Dermis microvascular lymphatic vessel endothelial cell (primary cell): ENCODE measurements at places on chromosomes 1 and 21. TPM values are rescaled to one million over a fixed set of nuclear protein-coding genes. Genes with fewer than 3 reads are reported as not detected.

DNA sequence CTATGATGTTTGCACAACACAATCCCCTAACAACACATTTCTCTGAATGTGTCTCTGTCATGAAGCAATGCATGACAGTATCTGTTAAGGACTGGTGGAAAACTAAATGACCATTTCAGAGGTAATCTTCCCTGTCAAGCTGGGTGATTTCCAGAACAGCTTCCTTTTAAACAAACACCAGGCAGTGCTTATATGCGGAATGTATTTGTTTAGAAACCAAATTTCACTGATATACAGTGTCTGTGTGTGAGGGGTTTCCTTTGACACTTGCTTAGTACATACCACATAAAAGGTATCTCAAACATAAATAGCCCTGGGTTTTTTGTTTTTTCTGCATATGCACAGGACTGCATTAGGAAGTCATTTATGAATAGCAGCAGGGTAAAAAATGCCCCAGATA lies 95.6 kb downstream of the TGFBR3 start:
- DNase-seq: peak; percentile 22

- no peak for DNase-seq
Observed at GRCh38 chr1:230189341-230189740, 122.3 kb downstream of the GALNT2 start.

DNA sequence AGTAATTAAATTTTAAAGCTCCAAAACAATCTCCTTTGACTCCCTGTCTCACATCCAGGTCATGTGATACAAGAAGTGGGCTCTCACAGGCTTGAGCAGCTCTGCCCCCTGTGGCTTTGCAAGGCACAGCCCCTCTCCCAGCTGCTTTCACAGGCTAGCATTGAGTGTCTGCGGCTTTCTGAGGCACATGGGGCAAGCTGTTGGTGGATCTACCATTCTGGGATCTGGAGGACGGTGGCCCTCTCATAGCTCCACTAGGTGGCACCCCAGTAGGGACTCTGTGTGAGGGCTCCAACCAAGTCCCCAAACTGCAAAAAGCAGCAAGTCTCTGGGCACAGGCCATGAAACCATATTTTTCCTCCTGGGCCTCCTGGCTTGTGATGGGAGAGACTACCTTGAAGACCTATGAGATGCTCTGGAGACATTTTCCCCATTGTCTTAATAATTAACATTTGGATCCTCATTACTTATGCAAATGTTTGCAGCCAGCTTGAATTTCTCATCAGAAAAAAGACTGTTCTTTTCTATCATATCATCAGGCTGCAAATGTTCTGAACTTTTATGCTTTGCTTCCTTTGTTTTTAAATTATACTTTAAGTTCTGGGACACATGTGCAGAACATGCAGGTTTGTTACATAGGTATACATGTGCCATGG lies 554.1 kb upstream of the OLFM3 start:
- no peak for DNase-seq

Gene COL16A1
- 0.26 and 0.51 TPM in 2 replicates for total RNA-seq

Gene GPR25
- not detected in 2 replicates for total RNA-seq

Gene MYBPH
- total RNA-seq: not detected in 2 replicates

Gene GPATCH3
- 8.2 and 10.1 TPM in 2 replicates for total RNA-seq

GRCh38 chr1:226872437-226872836 lies 2.0 kb downstream of the PSEN2 start:
- DNase-seq: peak; percentile 87

DNA sequence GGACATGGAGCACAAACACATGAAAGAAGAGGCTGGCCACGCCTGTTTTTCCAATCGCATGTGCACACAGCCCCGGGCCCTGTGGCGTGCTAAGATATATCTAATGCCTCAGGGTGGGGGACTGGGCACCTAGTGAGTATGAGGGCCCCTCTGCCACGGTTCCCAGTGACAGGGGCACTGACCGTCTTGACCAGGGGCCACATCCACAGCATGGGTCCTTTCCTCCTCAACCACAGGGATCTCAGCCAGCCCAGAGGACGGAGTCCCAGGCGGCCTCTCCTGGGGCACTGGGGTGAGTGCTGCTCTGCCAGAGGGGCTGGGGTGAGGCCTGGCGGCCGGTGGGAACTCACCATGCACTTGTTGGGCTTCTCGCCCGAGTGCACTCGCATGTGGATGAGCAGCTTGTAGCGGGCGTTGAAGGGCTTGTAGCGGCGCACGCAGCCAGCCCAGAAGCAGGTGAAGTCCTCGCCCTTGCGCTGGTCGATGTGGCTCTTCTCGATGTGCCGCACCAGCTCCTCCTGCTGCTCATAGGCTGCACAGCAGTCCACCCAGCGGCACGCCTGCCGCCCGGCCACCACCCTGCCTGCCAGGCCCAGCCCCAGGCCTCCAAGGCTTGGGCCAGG lies 134.7 kb downstream of the DMRTB1 start:
- peak; percentile 21 for DNase-seq

Gene TNFSF4
- total RNA-seq: 2.0 and 3.6 TPM in 2 replicates

- DNase-seq: no peak
Observed at GRCh38 chr1:66355756-66356155, 178.2 kb upstream of the SGIP1 start.

GRCh38 chr1:175208773-175209492 lies 16.4 kb upstream of the KIAA0040 start:
- DNase-seq: no peak

Gene HAO2
- under 0.01 TPM in 1 of 2 replicates, not detected in the other for total RNA-seq

- no peak for DNase-seq
Observed at GRCh38 chr1:35692317-35692716, 26.4 kb downstream of the C1orf216 start.

Gene TAL1
- total RNA-seq: 55.8 and 77.9 TPM in 2 replicates

Gene USH2A
- total RNA-seq: not detected in 2 replicates

DNA sequence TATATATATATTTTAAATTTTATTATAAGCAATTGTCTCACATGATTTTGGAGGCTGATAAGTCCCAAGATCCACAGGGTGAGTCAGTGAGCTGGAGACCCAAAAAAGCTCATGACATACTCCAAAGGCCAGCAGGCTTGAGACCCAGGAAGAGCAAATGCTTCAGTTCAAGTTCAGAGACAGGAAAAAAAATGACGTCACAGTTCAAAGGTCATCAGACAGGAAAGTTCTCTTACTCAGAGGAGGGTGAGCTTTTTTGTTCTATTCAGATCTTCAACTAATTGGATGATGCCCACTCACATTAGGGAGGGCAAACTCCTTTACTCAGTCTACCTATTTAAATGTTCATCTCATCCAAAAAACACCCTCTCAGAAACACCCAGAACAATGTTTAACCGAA lies 18.2 kb downstream of the RXRG start:
- DNase-seq: no peak

GRCh38 chr1:10429868-10430215 lies 391 bp upstream of the CENPS start:
- DNase-seq: peak; percentile 91

DNA sequence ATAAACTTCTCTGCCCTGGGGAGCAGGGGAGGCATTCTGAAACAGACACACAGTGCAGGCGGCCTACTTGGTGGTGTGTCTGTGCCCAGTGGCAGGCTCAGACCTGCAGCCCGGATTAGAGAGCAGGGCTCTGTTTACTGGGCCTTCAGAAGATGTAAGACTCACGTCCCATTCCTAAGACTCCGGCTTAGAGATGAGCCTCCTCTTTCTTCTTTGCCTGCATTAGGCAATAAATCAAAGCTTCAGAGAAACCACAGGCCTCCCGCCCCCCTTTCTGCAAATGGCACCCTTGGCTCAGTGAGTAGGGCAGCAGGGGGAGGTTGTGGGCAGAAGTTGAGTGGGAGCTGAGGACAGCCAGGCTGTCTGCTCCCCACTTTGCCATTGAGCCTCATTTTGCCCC lies 35.8 kb downstream of the LGR6 start:
- no peak for DNase-seq

GRCh38 chr1:203011582-203011981 lies 4.4 kb downstream of the TMEM183A start:
- no peak for DNase-seq

GRCh38 chr1:233629305-233629935 lies 15.5 kb downstream of the KCNK1 start:
- no peak for DNase-seq

- no peak for DNase-seq
Observed at GRCh38 chr1:55287723-55288122, 72.6 kb upstream of the USP24 start.

Gene CFAP74
- total RNA-seq: not detected in 2 replicates

Gene FBXO2
- total RNA-seq: 1.4 and 1.5 TPM in 2 replicates

GRCh38 chr21:45336870-45337269 lies 49.2 kb upstream of the POFUT2 start:
- no peak for DNase-seq

DNA sequence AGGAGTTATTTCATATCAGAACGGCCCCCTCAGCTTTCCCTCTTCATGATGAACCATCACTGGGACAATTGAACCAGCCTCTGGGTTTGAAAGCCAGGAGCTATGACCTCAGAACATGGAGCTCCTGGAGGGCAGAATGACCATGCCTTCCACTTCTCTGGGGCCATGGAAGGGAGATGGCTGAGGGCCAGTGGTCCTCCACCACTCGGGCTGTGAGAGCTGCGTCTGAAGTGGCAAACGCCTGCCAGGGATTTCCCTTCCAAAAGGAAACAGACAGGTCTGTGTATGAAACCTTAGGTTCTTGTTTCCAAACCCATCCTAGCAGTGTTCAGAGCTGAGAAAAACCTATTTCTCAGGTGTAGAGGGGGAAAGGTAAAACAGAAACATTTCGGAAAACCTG lies 22.5 kb downstream of the PKP1 start:
- no peak for DNase-seq

Gene SHISAL2A
- not detected in 2 replicates for total RNA-seq

GRCh38 chr1:42733415-42734200 lies 6.4 kb downstream of the CLDN19 start:
- DNase-seq: no peak

DNA sequence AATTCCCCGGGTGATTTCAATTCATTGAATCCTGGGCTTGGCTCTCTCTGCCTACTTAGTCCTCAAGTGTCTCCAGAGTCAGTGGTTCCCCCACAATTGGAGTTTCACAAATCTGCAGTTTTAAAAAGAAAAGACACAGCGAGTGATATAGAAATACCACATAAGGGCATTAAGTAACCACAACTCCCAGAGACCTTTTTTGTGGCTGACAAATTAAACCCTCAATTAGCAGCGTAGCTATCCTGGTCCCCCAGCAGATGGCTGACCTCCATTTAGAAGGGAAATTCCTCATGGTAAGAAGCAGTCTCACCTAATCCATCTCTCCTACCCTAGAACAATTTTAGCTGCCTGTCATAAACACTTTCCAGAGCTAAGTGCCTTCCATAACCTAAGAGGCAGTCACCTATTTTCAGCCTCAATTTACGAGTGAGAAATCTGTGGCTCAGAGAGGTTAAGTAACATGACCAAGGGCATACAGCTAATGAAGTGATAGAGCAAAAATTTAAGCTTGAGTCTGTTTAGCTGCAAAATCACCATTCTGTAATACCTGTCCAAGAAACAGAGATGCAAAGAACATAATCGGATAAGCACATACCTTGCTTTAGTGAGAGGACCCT lies 56.0 kb upstream of the NBPF3 start:
- no peak for DNase-seq

- DNase-seq: no peak
Observed at GRCh38 chr1:236638945-236639344, 34.6 kb upstream of the HEATR1 start.

DNA sequence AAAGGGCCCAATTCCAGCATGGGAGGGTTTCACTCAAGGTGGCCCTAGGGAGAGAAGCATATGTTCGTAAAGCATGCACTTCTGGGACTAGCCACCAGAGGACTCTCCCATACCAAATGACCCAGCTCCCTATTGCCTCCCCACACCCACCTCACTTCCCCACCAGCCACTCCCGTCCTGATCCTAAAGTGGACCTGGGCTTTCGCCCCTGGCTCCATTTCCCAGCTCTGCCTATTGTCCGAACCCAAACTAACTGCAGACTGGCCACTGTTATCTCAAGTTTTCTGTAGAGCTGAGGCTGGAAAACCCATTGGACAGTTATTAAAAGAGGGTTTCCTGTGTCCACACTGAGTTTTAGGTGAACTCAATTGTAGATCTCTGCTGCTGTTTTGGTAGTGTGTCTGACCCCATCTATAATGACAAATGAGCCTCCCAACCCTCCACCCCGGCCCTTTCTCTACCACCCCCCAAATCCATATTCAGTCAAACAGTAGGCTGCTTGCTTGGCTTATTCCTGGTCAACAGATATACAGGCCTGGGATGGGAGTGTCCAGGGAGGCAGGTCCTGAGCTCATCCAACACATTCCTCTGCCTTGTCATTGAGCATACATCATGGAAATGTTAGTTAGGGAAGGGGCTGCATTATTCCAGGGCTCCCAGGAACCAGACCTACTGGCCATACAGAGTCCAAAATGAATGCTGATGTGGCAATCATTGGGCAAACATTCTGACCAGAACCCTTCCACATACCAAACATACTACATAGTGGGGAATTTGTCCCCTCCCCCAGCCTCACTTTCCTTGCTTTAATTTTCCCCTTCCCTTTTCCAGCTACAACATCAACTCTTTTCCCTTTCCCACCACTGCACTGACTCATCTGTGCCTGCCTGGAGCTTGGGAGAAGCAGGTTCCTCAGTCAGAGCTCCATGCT lies 59.2 kb downstream of the ABCA4 start:
- peak; percentile 93 for DNase-seq

GRCh38 chr1:176540428-176540827 lies 77.5 kb downstream of the PAPPA2 start:
- no peak for DNase-seq

- DNase-seq: no peak
Observed at GRCh38 chr1:180360333-180361075, 130.4 kb downstream of the LHX4 start.

Gene FAM72C
- 0.38 and 0.39 TPM in 2 replicates for total RNA-seq

GRCh38 chr21:36022427-36023091 lies 37.8 kb downstream of the SETD4 start:
- DNase-seq: no peak

Gene KDF1
- not detected in 2 replicates for total RNA-seq

DNA sequence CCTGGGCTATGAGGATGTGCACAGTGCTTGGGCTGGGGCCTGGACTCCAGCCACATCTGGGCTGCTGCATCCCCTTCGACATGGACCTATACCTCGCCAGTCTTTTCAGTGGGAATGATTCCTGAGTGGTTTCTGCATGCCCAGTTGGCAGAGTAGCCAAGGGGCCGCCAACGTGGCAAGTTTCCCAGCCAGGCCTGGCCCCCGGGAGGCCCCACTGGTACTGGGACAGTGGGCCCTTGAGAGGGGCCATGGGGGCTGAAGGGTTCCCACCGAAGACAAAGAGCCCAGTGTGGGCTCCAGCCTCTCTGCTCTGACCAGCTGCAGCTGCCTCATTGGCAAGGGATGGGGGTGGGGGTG lies 15.4 kb downstream of the RAP1GAP start:
- DNase-seq: no peak
